ENCODE measurements at places on chromosomes 12 and 14.

DNA sequence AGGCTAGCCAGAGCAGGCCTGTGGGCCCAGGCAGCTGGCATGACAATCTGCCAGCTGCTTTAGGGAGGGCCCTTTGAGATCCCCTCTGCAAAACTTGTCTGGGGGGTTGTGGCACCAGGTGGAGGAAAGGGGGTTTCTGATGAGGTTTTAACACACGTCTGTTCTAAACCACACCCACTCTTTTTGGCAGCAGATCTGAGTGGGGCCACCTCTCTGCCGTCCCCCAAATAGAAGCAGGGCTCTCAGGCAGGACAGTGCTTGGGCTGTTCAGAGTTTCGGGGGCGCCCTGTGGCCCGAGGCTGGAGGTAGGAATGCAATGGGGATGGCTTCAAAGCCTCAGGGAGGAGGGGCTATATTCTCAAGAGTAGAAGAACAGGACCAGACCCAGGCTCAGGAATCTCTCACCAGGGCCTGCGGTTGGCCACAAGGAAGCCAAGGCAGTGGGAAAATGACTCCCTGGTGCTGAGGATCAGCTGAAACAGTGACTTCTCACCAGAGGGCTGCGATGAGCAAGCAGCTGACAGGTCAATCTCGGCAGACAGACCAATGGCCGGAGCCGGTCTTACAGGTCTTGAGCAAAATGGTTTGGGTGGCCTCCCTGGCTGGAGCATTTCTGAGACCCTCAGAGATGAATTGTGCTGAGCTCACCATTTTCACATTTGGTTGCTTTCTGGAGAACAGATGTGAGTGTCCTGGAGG is 1.5 kb upstream of the KRT5 start:
- peak; percentile 27 for DNase-seq

- DNase-seq = no peak
Measured at GRCh38 chr14:82398256-82398655, 864.6 kb upstream of the SEL1L start.

- DNase-seq = no peak
Measured at GRCh38 chr14:99530407-99531155, 49.4 kb downstream of the CCNK start.

DNA sequence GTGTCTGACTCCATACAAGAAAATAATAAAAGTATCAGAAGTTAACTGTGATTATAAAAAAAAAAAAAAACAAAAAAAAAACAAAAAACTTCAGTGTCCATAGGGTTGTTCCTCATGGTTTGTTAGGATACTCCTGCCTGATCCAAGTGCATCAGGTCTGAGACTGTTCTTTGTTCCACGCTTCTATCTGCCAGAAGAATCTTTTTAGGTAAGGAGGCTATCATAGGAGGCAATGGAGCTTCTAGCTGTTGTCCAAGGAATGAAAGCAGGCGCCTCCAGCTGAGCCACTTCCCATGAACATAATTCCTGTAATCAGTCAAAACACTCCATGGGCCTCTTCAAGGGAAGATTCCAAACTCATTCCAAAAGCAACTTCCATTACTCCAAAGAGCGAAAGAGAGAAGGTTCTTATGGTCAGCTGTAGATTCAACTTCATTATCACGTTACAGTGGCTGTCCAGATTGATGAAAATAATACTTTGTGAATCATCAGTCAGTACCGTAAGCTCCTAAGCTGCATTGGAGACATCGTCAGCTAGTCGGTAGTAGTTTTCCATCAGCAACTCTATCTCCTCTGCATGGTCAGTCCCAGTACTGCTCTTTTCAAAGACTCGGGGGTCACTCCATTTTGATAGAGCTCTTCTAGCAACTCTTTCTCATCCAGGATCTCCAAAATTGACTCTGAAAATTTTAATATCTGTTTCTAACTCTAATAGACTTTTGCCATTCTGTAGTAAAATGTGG is 9.7 kb downstream of the TBC1D15 start:
- no peak for DNase-seq

DNA sequence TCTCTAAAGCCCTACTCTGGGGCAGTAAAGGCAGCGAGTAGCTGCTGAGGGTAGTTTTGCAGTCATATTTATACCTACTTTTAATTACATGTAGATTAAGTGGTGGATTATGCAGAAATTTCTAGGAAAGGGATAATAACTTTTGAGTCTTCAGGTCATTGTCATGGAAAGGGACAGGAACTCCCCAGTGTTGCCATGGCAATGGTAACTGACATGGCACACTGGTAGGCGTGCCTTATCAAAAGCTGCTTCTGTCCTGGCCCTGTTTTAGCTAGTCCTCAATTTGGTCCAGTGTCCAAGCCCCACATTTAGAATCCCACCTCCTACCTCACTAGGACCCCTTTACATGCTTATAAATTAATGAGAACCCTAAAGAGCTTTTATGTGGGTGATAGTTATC is 303.1 kb downstream of the VRK1 start:
- DNase-seq = no peak

DNA sequence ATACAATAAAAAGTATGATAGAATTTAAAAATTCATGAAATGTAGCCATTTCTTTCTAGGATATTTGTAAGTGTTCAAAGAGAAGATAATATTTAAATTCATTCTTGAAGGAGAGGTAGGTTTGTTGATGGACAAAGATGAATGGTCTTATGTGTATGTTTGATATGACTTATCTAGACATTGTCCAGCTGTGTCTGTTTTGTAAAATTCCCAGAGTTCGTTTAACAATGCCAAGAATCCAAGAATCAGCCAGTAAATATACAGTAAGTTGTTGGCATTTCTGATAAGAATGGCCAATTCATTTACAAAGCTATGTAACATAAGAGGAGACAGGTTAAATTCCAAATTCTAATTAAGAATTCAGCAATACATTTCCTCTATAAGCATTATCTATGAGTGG is 150.9 kb downstream of the ADAMTS20 start:
- no peak for DNase-seq

DNA sequence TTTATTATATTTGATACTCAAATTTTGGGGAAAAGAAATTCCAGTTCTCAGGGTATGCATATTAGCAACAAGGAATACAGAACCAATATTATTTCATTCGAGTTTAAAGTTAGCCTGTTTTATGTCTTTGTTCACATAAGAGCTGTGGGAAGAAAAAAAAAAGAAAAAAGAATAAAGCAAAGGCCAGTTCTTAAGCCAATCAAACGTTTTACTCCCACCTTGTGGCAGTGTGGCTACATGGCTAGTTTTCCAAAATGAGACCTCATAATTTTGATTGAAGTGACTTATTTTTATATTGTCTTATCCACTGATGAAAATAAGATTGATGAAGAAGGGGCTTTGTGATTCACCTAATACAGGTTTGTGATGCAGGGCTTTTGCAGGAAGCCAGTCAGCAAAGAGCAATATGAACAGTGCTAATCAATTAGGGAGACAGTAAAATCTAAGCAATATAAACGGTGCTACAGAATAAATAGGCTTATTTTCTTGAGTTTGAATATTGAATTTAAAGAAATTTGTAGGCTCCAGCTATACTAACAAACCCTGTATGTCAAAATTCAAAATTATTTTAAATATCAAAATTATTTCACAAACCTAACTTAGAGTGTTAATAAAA is 624.1 kb upstream of the FOXG1 start:
- no peak for DNase-seq

GRCh38 chr12:98868076-98868475 is 223.0 kb downstream of the APAF1 start:
- DNase-seq = no peak

DNA sequence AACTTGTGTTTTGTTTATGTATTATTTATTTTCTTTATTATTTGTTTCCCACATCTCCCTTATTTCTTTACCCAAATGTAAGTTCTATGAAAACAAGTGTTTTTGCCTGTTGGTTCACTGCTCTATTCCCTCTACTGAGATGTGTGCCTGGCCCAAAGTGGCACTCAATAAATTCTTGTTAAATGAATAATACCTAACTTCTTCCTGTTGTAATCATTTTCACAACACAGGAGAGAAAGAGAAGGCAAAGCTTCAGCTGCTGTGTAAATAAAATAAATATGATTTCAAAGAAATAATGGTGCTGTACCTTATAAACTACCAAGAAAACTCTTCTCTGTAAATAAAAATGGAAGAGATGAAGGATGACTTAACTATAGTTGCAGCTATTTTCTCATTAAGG is 116.2 kb downstream of the TRHDE start:
- no peak for DNase-seq

DNA sequence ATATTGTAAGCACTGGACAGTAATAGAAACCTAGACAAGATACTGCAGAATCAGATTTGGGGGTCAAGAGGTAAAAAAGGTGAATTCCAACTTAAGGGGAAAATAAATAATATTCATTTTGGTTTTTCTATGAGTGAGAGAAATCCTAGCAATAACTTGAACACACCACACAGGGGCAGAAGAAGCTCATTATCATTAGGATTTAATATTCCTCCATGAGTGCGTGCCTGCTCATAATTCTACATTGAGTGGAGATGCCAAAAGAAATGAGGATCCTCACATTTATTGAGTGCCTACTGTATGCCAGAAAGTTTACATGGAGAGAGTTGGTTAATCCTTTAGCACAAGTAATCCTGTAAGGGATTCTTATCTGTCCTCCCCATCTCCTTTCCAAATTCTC is 40.5 kb upstream of the C14orf132 start:
- peak; percentile 44 for DNase-seq

DNA sequence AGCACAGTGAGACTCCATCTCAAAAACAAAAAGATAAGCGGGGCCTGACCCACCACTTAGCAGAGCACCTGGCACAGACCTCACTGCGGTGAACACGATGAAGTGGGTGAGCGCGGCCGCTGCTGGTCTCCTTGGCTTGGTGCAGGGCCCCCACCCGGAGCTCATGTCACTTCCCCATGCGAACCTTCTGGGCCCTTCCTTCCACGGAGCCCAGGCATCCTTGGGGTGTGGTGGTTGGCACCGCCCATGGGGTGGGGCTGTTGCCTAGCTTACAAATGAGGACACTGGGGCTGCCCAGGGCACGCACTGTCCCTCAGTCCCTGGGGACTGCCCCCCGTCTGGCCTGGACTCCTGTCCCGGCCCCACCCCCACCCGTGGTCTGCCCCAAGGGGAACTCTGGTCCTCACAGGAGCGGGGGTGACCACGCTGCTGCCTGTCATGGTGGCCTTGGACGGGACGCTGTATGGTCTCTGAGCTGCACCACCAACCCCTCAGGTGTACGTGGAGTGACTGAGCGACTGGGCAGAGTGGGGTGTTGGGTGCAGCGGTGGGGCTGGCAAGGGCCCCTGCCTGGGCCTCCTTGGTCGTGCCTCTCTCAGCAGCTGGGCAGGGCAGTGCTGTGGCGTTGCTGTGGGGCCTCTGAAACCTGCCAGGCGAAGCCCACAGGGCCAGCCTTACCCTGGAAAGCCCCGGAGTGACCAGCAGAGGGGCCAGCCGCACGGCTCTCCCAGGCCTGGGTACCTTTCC is 15.3 kb downstream of the FBRSL1 start:
- DNase-seq = no peak

DNA sequence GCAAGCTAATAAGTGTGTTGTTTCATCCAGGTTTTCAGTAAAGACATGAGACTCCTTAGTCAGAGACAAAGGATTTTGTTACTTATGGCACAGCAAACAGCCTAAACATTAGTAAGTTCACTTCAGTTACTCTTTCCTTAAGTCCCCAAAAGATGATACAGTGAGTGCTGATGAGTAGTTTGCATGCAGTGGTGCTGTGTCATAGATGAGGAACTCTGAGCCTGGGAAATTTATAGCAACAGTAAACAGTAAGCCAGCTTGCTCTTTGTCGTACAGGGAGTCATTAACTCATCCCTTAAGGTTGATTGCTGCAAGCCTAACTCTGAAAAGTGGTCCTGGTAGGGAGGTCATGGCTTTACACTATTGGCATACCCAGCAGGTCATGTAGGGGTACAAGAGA is 208.6 kb upstream of the OR4E1 start:
- DNase-seq = no peak

- no peak for DNase-seq
Measured at GRCh38 chr12:40034156-40034555, 71.7 kb downstream of the SLC2A13 start.

- peak; percentile 33 for DNase-seq
Measured at GRCh38 chr12:108498136-108498535, 16.9 kb upstream of the FICD start.

DNA sequence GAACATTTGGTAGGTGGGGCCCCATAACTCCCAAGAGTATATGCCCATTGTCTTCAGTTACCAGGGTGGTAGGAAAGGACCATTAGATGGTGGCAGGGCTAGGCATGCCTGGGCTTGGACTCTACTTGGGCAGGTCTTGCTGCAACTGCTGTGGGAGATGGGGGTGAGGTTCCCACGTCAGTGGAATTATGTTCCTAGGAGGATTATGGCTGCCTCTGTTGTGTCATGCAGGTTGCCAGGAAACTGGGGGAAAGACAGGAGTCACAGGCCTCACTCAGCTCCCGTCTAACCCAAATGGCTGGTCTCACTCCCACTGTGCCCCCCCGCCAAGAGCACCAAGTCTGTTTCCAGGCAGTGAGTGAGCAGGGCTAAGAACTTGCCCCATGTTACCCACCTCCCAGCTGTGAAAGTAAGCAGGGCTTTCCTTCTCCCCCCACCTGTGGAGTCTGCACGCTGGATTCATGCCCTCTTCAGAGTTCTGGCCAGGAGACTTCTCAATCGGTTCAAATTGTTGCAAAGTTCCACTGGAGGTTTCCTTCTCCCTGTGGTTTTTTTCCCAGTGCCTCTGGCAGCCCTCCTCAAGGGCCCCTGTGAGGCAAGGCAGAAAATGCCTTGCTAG is 337.5 kb downstream of the CCDC91 start:
- DNase-seq = no peak

All from trophoblast cell (in vitro differentiated cells and primary cell).